ENCODE measurements at places on chromosomes 12 and 14. TPM values are rescaled to one million over a fixed set of nuclear protein-coding genes. Genes with fewer than 3 reads are reported as not detected.

GRCh38 chr14:100665511-100666032 is 61.1 kb upstream of the DLK1 start:
- no peak for DNase-seq

GRCh38 chr12:11749943-11750690 is 100.6 kb downstream of the ETV6 start:
- no peak for DNase-seq

DNA sequence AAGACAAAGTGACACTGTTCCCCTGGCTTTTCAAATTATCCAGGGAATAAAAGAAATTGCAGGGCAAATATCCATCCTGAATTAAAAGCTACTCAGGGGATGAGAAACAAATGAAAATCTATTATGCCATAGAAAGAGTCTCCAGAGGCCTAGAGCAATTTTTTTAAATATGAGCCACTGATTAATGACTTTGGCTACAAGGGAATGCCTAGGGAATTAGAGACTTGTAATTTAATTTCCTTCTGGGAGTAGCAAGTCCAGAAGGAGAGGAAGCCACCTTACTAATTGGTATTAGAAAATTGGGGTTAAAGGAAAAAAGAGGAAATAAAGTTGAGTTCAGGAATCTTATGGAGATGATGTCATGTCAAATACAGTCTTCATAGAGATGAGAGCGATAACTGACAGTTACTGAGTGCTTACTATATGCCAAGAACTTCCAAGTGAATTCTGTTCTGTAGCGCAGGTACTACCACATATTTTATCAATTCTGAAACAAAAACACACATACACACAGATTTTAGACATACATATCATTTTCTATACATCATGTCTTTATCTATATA is 304.4 kb downstream of the DUSP6 start:
- no peak for DNase-seq

DNA sequence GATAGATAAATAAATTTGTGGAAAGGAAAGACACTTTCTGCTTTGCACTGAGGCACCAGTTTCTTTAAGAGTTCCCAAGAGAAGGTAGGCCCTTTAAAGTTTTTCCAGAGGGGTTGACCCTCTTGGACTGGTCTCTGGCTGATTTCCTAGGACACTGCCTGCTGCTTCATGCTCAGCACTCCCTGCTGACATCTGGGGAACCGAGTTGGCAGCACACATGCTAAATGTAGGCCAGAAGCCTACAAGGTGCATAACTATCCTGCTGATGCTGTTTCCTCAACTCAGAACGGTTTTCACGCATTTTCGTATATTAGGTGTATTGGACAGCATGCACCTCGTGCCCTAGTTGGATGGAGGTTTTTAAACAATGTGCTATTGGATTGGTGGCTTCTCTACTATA is 887.2 kb upstream of the SEL1L start:
- DNase-seq = no peak

GRCh38 chr12:107447336-107447735 is 238.3 kb upstream of the PWP1 start:
- DNase-seq = no peak

The TAPBPL gene
- total RNA-seq = 1.2 TPM

GRCh38 chr14:32341947-32342846 is 13.1 kb downstream of the AKAP6 start:
- no peak for DNase-seq

DNA sequence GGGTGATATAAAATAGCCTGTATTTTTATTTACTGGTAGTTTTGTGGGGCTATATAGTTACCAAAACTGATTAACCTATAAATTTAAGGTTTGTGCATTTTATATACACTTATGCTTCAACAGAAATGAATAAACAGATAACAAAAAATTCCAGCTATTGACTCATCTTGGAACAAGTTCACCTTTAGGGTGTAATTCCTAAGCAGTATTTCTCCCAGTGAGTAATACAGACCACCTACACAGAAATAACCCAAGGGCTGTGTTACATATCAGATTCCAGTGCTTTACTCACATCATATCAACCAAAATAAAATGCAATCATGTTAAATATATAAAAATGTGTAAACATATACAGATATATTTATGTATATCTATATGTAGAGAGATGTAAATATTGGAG is 345.6 kb downstream of the ADAMTS20 start:
- no peak for DNase-seq

GRCh38 chr14:54791001-54791400 is 111.6 kb downstream of the GCH1 start:
- no peak for DNase-seq

DNA sequence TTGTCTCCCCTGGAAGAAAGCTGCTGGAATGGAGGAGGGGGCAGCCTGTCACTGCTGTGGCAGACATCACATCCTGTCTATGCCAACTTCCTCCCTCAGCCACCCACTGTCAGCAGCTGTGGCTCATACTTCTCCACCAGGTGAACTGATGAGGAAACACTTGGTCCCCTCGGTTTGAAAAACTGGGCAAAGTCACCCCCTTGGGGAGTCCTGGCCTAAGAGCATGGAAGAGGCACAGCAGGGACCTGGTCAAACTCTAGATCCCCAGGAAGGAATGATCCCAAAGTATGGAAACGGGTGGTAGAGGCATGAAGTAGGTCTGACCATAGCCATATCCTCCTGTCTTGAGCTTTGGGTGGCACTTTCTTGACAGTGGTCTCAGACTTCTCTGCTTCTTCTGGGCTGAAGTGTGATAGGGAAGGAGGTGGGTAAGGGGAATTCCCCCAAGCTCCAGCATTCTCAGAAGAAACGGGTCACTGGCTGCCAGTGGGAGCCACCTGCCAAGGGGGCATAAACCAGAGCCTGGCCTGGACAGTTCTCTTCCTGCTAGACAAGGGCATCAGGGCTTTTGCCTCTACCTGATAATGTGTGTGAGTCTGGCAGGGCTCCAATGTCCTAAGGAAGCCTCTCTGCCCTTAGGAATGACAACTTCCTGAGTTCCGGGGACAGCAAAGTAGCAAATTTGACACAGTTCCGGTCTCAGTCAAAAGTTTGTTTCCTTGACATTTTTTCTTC is 36.0 kb downstream of the FMNL3 start:
- no peak for DNase-seq
